ENCODE measurements at places on chromosomes 5 and 9.

GRCh38 chr5:58759745-58760144 is 176.9 kb downstream of the RAB3C start:
- peak; percentile 46 for DNase-seq

- peak; percentile 67 for DNase-seq
Measured at GRCh38 chr5:122756264-122756911, 18.5 kb upstream of the SNX2 start.

DNA sequence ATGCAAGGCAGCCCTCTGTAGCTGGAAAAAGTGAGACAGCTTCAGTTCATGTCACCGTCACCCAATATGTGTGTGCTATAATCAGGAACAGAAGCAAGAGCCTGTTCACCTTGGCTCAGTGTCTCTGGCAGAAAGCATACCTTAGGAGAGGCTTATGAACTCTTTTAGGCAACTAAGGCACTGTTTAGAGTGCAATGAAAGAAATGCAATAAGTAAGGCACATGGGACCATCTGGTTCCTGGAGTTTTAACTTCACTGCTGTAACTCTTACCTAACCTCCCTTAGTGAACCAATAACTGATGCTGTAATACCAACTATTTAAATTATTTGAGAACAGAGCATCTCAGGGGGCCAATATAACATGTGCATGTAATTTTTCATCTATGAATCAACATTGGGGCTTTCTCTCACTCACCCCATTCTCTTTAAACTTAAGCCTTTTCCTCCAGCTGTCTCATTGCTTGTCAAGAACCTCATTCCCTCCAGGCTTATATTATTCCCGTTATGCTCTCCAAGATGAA is 32.4 kb downstream of the C9 start:
- no peak for DNase-seq

DNA sequence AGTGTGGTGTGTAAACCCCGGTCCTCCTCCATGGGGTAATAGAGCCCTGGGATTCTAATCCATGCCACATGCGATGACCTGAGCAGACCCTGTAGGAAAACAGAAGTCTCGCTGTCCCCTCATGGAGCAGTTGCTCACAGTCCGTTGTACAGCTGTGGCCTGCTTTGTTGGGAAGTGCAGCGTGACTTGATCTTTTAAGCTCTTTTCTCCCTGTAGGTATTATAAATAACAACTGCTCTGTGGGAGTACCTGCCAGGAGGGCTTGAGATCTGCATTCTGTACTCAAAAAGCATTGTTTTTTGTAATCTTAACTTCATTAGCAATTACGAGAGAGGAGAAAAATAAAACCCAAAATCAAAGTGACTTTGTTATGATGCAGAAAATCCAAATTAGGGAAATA is 17.3 kb downstream of the MEGF10 start:
- DNase-seq: no peak

- DNase-seq: no peak
Measured at GRCh38 chr9:117414906-117415331, at the start of gene ASTN2. Gene ASTN2 (minus strand): TSS chr9:117415057. CDS start chr9:117414938, 119 bp downstream.
